ENCODE measurements at places on chromosomes 6 and 20. TPM values are rescaled to one million over a fixed set of nuclear protein-coding genes. Genes with fewer than 3 reads are reported as not detected.

DNA sequence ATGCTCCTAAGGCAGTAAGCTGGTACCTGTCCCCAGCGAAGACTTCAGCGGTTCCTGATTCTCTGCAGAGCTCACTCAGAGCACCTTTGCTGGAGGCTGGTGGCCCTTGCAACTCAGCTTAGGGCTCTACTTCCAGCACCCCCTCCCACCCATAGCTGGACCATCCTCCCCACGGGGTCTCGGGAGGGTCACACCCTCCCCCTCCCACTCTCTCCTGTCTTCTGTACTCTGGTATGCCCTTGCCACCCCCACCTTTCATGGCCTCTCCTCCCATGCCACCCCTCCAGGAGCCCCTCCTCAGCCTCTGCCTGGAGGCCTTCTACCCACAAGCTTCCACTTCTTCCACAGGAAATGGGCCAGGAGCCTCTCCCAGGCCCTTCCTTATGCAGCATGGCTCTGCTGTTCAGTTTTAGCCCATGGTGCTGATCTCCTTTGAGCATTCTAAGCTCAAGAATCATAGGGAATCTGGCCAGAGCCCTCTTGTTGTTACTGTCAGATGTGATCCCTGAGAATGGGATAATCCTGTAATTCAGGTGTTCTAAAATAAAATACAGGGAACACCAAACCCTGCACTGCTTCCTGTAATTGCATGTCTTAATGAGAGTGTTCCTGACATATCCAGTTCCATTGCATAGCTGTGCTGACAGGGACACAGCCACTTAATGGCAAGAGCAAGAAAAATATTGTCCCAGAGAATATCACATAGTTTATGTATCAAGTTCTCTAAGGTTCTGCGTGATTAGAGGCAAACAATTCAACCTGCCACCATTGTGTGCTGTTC is 142.1 kb downstream of the SYNDIG1 start:
- ATAC-seq: no peak

Gene CLPSL1
- not detected for total RNA-seq

- no peak for ATAC-seq
Observed at GRCh38 chr20:11943778-11944177, 26.1 kb downstream of the BTBD3 start.

DNA sequence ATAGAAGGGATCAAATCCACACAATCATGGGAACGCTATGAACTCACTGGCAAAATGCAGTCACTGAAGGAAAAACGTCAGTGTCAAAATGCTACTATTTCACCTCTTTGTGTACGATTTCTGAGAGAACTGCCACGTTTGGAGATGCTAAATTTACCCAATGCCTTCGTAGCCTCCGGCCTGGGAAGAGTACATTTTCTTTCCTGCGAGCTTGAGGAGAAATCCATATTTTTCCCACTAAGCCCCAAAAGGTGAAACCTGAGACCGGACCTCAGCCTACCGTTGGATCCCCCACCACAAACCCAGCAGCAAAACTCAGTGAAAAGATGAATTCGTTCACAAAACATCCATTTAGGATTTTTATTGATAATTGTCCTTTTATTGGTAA is 131.7 kb downstream of the GPX5 start:
- no peak for ATAC-seq

DNA sequence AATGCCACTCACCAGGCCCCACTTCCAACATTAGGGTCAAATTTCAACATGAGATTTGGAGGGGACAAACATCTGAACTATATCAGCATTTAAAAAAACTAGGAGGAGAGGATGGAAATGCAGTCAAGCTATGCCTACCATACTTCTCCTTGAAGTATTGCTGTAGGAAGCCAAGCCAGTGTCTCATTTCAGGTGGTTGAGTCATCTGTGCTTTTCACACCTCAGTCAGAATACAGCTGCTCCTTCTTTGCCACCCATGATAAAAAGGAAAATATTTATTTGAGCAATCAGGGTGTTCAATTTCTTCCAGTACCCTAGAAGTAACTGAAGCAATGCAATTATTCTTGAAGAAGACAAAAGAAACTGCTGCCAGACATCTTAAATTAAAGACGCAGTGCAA is 47.0 kb upstream of the EEF1E1 start:
- no peak for ATAC-seq

Gene FAM83C
- 39.1 TPM for total RNA-seq

Data from esophagus mucosa (tissue), 1 donor.